ENCODE measurements at places on chromosomes 11 and 22.
A peak's percentile ranks its signal among the peaks of the same experiment; 100 is the strongest.

- peak; percentile 72 for DNase-seq
Observed at GRCh38 chr11:1927026-1927847, 7.7 kb downstream of the TNNT3 start.

- DNase-seq: no peak
Observed at GRCh38 chr11:116185551-116185950, 587.2 kb downstream of the BUD13 start.

GRCh38 chr11:96736601-96737000 is 346.8 kb downstream of the JRKL start:
- DNase-seq: no peak

DNA sequence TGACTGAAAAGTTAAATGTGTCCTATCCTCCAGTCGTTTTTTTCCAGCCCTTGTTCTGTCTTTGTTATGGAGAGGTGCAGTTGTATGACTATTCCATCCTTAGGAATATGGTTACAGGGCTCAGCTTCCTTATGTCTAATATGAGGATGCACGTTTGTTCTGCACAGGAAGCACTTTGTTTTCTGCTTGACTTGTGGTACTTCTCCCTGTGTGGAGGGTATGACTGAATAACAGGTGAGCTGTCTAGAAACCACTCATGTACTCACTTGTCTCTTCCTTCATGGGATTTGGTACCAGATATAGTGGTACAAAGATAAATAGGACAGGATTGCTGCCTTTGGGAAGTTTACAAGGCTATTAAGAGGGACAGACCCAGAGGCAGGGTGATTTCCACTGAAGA is 17.4 kb downstream of the CABIN1 start:
- DNase-seq: no peak

- DNase-seq: no peak
Observed at GRCh38 chr11:79441461-79441875, 638 bp upstream of the TENM4 start.

GRCh38 chr11:133072378-133072777 is 459.9 kb downstream of the OPCML start:
- DNase-seq: no peak

Measured in upper lobe of left lung (tissue), 6 donors.